ENCODE measurements at places on chromosomes 16 and 17.

GRCh38 chr17:66677201-66677981, 157.5 kb upstream of the CACNG5 start:
- DNase-seq, result no peak

DNA sequence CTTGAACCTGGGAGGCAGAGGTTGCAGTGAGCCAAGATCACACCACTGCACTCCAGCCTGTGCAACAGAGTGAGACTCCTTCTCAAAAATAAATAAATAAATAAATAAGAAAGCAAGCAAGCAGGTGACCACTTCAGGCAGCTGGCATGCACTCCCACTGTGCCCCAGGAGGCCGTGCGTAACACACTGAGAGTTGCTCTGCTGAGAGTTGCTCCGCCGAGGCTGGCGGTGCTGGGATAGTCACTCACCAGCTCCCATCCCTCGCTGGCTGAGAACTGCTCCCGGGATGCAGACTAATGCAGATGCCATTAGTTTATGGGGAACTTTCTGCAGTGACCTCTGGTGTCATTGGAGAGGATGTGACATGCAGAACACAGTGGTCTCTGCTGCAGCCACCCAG, 105.7 kb upstream of the PLCG2 start:
- DNase-seq, result no peak

DNA sequence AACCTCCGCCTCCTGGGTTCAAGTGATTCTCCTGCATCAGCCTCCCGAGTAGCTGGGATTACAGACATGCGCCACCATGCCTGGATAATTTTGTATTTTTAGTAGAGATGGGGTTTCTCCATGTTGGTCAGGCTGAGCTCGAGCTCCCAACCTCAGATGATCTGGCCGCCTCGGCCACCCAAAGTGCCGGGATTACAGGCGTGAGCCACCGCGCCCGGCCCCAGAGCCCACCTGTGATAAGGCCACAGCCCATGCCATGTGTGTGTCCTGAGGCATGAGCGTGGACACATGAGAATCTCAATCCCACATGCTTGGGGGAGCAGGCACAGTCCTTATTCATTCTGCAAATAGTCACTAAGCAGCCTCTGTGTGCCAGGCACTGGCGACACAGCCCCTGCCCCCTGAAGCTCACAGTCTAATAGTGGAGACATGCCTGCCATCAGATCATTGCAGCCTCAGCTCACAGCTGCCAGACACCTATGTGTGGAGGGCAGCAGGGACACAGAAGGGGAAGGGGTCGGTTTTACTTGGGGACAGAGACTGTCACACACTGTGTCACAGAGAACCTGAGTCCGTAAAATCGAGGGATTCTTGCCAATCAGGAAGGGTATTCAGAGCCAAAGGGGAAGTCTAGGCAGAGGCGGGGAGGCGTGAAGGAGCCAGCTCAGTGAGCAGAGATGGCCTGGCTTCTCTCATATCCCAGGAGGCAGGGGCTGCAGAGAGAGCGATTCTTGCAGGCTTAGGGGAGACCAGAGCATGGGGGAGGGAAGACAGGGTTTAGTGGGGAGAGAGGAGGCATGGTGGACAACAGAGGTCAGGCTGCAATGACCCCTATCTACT, 9.4 kb upstream of the ABCC3 start:
- DNase-seq, result no peak

DNA sequence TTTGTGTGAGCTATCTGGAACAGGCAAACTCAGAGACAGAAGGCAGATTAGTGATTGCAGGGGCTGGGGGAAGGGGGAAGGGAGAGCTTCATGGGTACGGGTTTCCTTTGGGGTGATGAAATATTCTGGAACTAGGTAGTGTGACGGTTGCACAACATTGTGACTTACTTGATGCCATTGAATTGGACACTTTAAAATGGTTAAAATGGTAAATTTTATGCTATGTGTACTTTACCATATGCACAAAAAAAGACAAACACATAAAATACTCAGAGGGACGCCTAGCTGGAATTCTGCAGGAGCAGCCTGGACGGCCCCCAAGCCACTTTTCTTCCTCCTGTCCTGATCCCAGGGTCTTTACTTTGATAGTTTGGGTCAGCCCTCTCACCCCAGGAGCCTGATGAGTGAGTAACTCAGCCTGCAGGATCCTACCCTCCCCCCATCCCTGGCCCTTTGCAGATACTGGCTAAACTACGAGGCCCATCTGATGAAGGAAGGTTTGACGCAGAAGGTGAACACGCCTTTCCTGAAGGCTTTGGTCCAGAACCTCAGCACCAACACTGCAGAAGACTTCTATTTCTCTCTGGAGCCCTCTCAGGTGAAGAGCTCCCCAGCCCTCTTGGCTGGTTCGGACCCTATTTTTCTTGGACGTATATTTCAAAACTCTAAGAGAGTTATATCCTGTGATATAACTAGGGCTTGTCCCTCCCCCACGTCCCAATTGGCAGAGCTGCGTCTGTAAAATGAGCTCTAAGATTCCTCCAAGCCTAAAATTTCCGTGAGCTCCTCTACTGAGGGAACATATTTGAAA, 7.8 kb downstream of the ADGRG3 start:
- no peak for DNase-seq

DNA sequence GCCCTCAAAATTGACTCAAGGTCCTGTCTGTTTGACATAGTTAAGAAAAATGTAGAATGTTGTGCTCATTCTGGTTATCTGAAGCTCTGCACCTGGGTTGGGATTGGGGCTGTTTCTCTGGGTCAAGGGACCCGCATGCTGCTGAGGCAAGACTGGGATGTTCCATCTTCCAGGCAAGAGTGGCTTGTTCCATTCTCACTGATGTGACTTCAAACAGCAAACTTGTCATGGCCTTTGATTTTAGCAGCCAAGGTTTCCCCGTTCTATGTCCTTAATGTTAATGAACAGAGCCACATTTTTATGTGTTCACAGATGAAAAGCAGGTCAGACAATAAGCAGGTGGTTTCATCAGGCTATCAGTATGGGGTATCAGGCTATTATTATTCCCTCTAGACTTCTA, 25.7 kb downstream of the ST6GALNAC1 start:
- no peak for DNase-seq

GRCh38 chr17:67021196-67021595, 23.2 kb upstream of the CACNG1 start:
- DNase-seq, result no peak

DNA sequence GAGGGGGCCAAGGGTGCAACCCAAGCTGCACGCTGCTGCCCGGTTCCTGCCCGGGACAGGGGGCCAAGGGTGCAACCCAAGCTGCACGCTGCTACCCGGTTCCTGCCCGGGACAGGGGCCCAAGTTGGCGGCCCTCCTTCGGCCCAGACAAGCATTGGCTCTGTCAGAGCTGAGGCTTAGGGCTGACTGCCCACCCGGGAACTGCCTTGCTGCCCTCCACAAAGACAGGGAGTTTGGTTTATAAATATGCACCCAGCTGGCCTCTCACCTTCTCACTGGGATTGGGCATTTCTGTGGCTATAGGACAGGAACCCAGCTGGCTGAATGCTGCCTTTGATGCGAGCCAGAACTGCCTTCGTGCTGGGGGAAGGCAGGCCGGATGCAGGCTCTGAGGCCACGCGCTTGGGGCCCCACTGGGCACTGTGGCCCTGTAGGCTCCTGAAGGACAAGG, 105.7 kb downstream of the IRX5 start:
- DNase-seq, result no peak

Measured in CD4-positive, alpha-beta T cell treated with Interleukin-1 beta for 1 hour (primary cell).